ENCODE measurements at places on chromosomes 4 and X.

DNA sequence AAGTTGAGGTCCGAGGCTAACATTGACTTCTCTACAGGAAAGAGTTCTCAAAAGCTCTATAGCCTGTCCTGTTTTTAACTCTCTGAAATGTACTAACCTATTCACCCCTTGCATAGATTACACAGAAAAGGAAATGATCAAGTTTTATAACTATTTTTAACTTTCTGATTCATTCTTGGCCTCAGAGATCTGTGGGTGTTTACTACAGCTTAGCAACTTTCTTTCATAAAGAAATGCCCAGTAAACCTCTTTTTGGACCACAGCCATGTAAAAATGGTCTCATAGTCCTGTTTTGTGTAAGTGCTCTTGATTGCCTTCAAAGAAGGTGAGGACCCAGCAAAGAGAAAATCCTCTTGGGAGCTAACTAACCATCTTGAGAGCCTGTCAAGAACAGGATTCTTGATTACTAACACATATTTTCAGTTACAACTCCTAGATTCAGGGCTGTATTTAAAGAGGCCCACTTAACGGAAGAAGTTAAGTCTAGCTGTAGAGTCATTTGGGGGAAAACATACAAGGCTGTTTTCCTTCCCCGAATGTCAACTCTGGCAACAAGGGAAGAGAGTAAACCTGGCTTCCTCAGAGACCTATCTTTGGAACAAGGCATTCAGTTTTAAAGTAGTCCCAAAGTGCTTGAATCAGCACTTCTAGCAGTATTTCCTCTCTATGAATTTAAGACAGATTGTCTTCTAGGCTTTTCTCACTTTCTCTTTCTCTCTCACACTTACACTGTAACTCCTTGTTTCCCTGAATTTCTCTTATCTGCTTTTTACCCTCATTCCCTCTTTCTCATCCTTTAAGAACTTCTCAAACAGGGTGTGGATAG lies 78.2 kb downstream of the IL21 start:
- no peak for DNase-seq

DNA sequence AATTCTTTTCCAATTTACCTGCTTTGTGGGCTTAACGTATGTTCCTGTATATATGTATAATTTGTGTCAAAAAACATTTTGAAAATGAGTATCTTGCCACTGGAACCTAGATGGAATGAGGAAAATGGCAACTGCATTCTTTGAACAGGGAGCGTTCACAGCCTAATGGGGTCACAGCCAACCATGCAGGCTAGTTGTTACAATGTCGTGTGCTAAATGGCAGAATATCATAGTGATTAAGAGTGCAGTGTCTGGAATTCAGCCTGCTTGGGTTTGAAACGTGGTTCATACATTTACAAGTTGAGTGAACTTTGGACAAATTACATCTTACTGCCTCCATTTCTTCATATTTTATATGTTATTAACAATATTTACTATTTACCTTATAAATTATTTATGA lies 70.8 kb downstream of the PCDH7 start:
- no peak for DNase-seq

DNA sequence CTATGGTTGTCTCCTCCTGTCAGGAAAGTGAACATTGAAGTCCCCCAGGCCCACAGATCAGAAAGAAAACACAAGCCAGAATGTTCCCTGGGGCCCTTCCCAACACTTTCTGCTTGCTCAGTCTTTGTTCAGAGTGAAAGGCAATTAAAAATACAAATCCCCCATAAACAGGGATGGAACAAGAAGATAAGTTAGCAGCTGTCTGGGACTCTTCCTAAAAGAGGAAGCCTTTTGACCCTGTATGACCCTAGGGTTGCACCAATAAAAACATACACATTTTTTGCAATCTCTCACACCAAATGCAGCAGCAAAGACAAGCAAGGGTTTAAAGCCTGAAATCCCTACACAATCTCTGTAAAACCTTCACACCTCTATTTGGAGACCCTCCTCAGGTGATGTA lies 22.6 kb downstream of the IRF2 start:
- no peak for DNase-seq

- no peak for DNase-seq
These were observed 113.4 kb upstream of the ATXN3L start for GRCh38 chrX:13433298-13433605.

Data from stimulated activated CD4-positive, alpha-beta T cell treated with anti-CD3 and anti-CD28 coated beads, Interleukin-15, amount 100 ng/mL, for 1 hour (primary cell).